ENCODE measurements at places on chromosomes 4 and X. TPM values are rescaled to one million over a fixed set of nuclear protein-coding genes. Genes with fewer than 3 reads are reported as not detected.

The NAA11 gene
- total RNA-seq = not detected

The AWAT2 gene
- total RNA-seq = not detected

The BGN gene
- not detected for total RNA-seq

The CYTL1 gene
- total RNA-seq = not detected

The UBA1 gene
- total RNA-seq = 193 TPM

The SERTM2 gene
- not detected for total RNA-seq

The FGB gene
- 13.0 TPM for total RNA-seq

The AMTN gene
- total RNA-seq = not detected

The NUDT10 gene
- total RNA-seq = 0.62 TPM

The NR0B1 gene
- total RNA-seq = 46.2 TPM

The TMEM128 gene
- total RNA-seq = 7.3 TPM

The RPA4 gene
- total RNA-seq = 0.20 TPM

The CWH43 gene
- total RNA-seq = not detected

The TMEM271 gene
- not detected for total RNA-seq

The C4orf54 gene
- not detected for total RNA-seq

The UCP1 gene
- total RNA-seq = not detected

The IL2RG gene
- 0.21 TPM for total RNA-seq

The HEPH gene
- total RNA-seq = not detected

The EPHA5 gene
- total RNA-seq = 0.62 TPM

The HDX gene
- 2.0 TPM for total RNA-seq

The FAM193A gene
- total RNA-seq = 8.7 TPM

The FAM156B gene
- total RNA-seq = 8.8 TPM

The CENPVL1 gene
- total RNA-seq = not detected

The SLC25A14 gene
- 17.4 TPM for total RNA-seq

The TRPC3 gene
- 0.07 TPM for total RNA-seq

The HPGDS gene
- total RNA-seq = not detected

The MAGEA1 gene
- total RNA-seq = not detected

The GSX2 gene
- not detected for total RNA-seq

The MED28 gene
- 47.7 TPM for total RNA-seq

The ACOX3 gene
- 8.0 TPM for total RNA-seq

The USP17L21 gene
- total RNA-seq = not detected

The HSD17B13 gene
- 0.06 TPM for total RNA-seq

The ZNF330 gene
- total RNA-seq = 25.5 TPM

The ENPP6 gene
- total RNA-seq = not detected

The DRD5 gene
- total RNA-seq = not detected

The HSFX1 gene
- total RNA-seq = 0.14 TPM

The TMEM31 gene
- not detected for total RNA-seq

The VCX2 gene
- not detected for total RNA-seq

The DSPP gene
- total RNA-seq = not detected

The COX7B2 gene
- total RNA-seq = not detected

The INTS6L gene
- 0.08 TPM for total RNA-seq

The PGRMC1 gene
- 160 TPM for total RNA-seq

The NDP gene
- total RNA-seq = not detected

The FAM50A gene
- total RNA-seq = 89.4 TPM

The MXRA5 gene
- total RNA-seq = not detected

The CXCL1 gene
- total RNA-seq = 11.7 TPM

The PF4V1 gene
- total RNA-seq = not detected

All from A549 treated with RU486 at 1 μM for 4 hours (cell line).